GM23248 (cell line): ENCODE measurements at places on chromosomes 2 and 18.

GRCh38 chr2:218745559-218746469 lies 35.2 kb downstream of the TTLL4 start:
- peak; percentile 60 for DNase-seq

GRCh38 chr2:74152954-74153353 lies 5.2 kb upstream of the BOLA3 start:
- DNase-seq, result no peak

DNA sequence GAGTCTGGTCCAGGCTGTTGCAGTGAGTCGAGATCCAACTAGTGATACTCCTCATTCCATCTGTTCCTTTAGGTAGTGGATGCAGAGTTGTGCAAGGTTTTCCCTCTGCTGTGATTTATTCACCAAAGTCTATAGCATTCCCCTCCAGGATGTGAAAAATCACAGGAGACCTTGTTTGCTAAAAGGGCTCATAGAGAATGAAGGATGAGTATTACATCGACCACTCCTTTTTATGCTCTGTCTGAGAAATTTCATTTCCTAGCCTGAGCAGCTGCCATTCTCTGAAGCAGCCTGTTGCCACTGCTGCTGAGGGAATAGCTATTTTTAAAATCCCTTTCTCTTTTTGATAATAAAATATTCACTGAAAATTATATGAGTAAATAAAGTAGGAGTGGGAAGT lies 134.1 kb upstream of the LRRTM1 start:
- DNase-seq, result no peak

DNA sequence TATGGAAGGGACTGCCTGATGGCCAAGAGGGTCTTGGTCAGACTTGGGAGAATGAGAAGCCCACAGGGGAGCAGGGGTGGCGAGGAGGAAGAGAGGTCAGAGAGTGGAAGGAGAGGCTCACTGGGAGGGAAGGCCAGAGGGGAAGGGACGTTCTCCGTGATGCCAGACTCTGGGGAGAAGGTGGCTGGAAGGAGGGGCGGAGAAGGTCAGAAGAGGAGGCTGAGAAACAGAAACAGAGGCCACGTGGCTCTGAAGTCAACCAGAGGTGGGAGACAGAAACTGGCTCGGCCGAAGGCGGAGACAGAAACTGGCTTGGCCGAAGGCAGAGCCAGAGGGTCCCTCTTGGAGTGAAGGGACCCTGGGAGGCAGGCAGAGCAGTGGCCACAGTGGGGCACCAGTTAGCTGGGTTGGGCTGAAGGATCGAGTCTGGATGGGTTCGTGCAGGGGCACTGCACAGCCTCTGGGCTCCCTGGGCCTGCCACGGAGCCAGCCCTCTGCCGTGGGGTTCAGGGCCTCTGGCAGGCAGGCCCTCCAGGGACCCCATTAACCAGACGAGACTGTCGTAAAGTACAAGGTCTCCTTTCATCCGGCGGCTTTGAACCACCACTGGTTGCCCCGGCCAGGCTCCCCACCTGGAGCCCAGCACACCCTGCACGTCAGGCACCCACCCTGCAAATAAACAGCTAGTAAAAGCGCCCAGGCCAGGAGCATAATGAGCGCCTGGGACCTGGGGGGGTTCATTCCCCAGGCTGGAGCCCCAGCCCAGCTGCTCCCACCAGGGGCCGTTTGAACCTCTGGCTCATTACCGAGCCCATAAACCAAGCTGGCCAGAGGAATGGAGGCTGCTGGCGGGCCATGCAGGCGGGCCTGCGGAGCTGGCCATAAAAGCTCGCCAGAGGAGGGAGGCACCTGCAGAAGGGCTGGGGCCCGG lies 218.8 kb downstream of the DYSF start:
- no peak for DNase-seq

GRCh38 chr2:226904592-226904991 lies 68.7 kb downstream of the RHBDD1 start:
- DNase-seq, result no peak

DNA sequence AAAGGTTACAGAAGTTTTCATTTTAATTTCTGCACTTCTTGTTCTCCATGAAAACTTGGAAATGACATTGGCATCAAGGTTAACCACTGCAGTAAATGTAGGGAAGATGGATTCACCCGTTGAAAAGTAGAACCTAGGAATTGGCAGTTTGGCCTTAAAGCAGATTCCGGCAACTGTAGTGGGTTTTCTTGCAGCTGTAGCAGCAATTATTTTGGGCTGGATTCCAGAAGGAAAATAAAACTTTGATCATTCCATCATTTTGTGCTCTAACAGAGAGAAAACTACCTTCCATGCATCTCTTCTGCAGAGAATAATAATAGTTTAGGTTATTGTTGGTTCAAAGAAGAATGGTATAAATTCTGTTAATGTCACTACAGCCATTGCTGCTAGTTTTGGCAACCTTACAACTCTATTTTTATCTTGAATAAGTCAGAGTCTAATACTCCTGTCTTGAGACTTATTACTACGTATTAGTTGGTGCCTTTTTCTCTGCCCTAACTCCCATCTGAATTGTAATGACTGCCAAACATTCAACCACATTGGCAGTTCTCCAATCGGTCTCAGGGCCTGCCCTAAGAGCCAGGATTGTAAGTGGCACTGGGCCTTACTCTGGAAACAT lies 178.1 kb upstream of the PIEZO2 start:
- peak; percentile 33 for DNase-seq

DNA sequence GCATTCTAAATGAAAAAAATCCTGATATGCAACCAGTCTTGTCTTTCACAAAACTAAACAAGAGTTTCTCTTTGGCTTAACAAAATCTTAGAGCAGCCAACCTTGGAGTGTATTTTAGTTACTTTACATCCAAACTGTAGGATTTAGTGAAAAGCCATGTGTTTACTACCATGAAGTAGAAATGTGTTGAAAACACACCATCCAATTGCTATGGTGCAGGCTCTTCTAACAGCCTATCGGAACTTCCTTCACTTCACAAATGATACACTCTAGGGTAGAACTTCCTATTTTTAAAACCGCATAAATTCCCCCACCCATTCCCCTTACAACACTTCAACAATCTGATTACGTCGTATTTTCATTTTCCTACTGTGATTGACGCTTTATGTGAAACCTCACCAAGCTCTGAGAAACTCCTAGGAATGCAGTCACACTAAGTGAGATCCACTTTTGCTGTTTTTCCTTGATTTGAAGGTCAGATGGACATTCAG lies 74.4 kb upstream of the MAP4K4 start:
- no peak for DNase-seq

GRCh38 chr2:174445248-174445647 lies 41.6 kb downstream of the GPR155 start:
- peak; percentile 15 for DNase-seq

DNA sequence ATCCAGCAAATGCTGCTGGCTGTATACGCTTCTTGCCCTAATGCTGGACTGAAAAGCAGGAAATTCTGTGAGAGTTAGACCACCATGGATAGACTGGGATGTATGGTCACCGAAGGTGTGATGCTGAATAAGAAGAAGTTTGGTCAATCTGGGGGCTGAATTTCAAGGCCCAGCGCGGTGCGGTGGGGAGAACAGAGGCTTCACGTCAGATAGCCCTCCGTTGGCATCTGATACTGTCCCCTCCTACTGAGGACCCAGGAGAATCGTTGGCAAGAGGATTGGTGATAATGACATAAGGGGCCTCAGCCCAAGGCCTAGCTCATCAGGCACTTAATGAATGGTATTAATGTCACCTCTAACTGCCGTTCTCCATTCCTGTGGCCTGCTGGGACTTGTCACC lies 97.3 kb upstream of the ST3GAL5 start:
- no peak for DNase-seq

- DNase-seq, result peak; percentile 94
Observed at GRCh38 chr2:219522111-219523030, 8.1 kb downstream of the ASIC4 start.

DNA sequence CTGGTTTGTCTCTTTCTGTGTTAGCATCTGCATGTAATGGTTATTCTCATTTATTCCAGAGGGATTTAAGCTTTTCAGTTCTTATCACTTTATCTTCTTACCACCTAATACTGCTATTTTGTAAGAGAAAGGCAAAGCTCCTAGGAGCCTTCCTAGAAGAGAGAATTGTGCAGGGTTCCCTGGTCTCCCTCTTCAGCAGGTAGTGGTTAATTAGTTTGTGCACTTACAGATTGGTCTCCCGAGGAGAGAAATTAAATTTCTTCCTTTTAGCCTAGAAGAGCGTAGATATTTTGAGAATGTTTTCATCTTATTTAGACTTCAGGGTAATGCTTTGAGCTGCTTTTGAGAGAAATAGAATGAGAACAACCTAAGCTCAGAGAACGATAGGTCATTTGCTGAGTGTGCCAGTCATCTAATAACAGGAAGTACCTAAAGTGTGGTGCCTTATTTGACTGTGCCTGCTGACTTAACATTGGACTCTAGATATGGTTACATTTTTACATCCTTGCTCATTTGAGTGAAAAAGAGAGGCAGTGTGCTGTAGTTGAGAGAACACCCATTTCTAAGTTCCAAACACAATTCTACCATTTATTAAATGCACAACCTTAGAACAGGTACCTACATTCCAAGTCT lies 651.4 kb downstream of the STK39 start:
- DNase-seq, result no peak

GRCh38 chr2:190804182-190804795 lies 76.3 kb upstream of the GLS start:
- peak; percentile 63 for DNase-seq

DNA sequence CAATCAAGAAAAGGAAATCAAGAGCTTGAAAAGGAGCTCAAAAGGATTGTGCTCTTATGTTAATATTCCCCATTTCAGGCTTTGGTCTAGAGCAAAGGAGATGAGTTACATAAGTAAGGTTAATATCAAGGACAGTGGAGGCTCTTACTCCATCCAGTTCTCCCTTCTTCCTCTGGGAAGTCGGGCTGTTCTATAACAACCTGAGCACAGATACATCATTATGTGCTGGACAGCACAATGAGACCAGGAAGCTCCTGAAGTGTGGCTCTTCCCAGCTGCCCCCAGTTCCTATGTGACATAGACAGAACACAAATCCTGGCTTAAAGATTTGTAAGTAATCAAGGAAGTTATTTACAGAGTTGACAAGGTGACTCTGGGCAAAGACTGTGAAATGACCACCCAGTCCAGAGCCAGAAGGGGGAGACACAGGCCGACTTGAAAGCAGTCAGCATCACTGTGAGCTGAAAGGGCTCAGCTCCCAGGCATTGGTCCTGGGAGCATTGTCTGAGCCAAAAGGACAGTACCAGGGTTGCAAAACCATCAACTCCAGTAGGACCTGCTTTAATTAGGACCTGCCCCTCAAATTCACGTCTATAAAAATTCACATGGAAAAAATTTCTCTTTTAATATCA lies 917.6 kb upstream of the ACVR2A start:
- DNase-seq, result peak; percentile 82

DNA sequence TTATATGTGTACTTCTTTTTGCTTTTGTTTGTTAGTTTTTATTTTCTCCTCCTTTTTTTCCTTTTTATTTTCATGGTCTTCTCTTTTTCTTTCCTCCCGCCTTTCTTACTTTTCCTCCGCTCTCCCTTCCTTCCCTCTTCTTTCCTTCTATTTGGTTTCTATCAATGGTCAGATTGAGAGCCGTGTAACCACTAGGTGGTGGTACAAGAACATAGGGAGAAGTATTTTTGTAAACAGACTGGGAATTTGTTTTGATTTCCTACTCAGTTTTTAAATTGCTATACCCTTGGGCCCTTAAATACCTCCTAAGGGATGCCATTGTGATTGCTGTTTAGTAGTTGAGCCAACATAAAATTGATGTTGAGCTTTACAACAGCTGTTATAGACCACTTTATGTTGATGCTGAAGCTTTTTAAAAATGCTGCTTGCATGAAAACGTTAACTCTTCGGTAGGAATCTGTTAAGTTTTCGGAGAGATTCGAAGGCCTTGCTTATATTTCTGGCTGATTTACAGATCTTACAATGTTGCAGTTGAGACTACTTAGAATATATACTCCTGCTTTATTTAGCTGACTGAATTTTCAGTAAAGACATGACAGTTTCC lies 124.2 kb downstream of the UBE2E3 start:
- DNase-seq, result peak; percentile 74

DNA sequence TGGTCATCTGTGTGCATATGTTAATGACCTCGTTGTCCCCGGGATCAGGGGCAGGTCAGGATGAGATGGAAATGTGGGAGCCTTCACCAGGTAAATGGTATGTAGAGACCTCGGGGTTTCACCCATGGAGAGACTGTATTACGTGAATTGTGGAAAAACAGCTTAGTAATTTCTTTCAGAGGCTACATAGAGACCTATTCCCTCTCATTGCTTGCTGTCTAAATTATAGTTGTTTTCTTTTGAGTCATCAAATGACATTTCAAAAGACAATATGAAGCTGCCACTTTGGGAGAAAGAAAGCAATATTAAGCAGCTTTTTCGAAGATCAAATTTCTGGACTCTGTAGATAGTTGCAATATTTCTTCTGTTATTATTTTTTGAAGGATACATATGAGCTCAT lies 20.4 kb downstream of the ADAM23 start:
- DNase-seq, result no peak

DNA sequence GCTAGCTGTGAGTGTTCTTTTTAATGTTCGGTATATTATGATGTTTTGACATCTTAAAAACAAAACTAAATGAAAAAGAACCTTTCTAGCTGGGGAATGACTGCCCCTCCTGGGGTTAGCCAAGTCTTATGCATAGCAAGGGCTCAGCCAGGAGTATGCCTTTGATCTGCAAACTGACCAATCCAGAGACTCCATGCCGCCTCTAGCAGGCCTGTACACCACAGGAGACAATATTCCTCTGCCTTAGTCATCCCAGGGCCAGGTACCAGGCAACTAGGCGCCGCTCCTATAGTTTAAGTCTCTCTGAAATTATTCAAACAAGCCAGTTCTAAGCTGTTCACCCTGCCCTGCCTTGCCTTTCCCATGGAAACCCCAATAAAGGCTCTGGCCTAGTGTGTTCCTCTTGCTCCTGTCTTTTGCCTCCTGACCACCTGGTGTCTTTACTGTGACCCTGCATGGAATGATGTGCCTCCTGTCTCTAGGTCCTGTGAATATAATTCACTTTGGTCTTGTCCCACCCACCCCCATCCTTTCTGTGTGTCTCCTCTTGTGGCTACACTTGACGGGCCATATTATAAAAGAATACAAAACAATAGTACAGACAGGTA lies 52.0 kb upstream of the CHN1 start:
- DNase-seq, result no peak

- DNase-seq, result no peak
Observed at GRCh38 chr2:241617431-241618154, 19.4 kb downstream of the THAP4 start.

- DNase-seq, result no peak
Observed at GRCh38 chr18:23872701-23873550, 141.6 kb upstream of the TTC39C start.

DNA sequence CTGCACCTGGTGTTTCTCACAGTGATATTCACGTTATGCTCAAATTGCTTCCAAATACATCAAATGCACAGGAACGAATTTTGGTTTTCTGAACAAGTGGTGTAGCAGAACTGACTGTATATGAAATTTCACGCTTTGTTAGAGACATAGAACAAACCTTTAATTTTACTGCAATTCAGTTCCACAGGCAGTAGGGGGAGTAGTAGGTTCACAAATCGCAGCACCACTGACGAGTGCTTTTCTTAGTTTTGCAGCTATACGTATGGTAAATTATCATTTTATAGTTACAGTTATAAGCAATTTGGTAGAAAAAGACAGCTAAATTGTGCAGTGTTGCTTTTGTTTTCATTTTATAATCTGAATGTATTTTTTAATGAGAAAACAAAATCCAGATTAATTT lies 113.3 kb downstream of the KIAA1328 start:
- peak; percentile 49 for DNase-seq

- DNase-seq, result peak; percentile 98
Observed at GRCh38 chr18:63969942-63970808, at the start of gene SERPINB8. SERPINB8 (plus strand) TSS chr18:63970081; CDS start chr18:63978309, 8,228 bp downstream.
